SHP77 (cell line): ENCODE measurements at places on chromosomes 4 and X.

DNA sequence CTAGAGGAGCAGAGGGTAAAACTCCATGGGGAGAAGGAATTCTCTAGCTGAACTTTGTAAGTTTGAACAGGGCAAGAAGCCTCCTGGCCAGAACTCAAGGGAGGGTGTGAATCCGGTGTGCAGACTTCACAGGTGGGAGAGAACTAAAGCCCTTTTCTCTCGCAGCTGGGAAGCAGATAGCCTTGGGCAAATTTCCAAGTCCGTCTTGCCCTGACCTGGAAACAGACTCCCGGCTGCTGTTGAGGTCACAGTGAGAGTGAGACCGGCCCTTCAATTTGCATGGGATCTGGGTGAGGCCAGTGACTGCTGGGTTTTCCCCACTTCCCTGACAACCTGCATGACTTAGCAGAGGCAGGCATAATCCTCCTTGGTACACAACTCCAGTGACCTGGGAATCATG is 94.5 kb upstream of the ZNF827 start:
- DNase-seq: no peak

DNA sequence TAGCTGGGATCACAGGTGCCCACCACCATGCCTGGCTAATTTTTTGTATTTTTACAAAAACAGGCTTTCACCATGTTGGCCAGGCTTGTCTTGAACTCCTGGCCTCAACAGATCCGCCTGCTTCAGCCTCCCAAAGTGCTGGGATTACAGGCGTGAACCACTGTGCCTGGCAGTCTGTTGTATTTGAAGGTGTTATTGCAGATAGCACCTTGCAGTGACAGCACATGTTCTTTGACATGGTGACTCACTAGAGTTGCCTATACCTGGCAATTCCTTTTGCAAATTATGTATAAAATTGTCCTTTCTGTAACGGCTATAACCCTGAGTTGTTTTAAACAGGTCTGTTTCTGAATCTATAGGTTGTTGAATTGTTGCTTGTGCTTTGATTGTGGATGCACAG is 7.9 kb downstream of the OGT start:
- no peak for DNase-seq

- no peak for DNase-seq
These were observed 3.2 kb downstream of the CCDC160 start for GRCh38 chrX:134240209-134240608.

GRCh38 chrX:134671294-134671693 is 13.0 kb upstream of the PLAC1 start:
- DNase-seq: no peak

GRCh38 chr4:153787061-153787560 is 1.8 kb downstream of the SFRP2 start:
- no peak for DNase-seq

- peak; percentile 22 for DNase-seq
These were observed 421 bp downstream of the MECP2 start for GRCh38 chrX:154097003-154097588.

DNA sequence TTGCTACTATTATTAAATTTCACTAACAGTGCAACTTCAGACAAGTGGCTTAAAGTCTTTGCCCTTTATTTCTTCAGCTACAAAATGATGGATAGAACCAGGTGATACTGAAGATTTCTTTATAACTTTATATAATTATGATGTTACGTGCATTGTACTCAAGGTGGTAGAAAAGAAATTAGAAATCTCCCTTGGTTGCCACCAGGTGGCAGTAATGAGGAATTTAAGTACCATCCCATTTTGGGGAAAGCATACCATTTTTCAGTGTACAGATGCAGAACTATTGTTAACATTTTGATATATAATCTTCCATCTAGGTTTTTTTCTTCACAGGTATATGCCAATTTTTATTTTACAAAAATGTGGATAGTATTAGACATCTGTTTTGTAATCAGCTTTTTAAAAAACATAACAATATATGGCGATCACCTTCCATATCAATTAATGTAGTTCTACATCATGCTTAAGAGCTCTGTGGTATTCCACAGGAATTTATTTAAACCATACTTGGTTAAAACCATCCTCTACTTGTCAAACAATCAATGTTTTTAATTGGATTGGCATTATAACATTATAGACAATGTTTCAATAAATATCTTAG is 37.7 kb upstream of the RAB33B start:
- DNase-seq: no peak

DNA sequence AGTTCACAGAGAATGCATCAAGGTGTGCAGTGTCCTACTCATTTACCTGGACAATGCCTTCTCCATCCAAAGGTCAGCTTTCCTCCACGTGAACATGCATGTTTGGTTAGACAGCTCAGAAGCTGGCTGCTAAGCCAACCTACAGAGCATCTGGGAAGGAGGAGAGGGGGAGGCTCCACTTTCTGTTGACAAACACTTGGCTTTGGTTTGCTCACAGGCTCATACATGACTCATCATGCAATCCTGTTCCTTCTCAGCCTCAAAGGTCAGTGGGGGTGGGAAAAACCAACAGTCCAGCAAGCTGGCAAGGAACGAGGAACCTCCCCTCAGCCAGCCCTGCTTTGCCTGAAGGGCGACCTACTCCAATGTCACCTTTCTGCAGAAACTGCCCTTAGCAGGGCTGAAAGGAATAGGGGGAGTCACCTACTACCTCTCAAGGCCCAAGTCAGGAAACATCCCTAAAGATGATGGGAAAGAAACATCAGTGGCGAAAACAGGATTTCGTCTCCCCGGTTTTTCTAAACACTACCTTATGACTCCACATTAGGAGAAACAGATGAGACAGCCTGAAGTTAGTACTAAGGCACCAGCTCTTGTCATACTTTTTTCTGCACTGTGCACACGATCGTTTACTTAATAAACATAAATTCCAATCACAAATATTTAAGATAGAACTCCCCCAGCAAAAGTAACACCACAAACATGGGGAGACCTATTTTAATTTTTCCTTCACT is 37.9 kb downstream of the RELL1 start:
- peak; percentile 21 for DNase-seq

- DNase-seq: no peak
These were observed 12.1 kb upstream of the MAGEA11 start for GRCh38 chrX:149699761-149700160.

- no peak for DNase-seq
These were observed 23.2 kb downstream of the TNIP3 start for GRCh38 chr4:121140716-121141460.

- DNase-seq: no peak
These were observed 31.5 kb downstream of the GPR174 start for GRCh38 chrX:79176028-79176427.

- no peak for DNase-seq
These were observed at the start of gene SLC25A6 for GRCh38 chrX:1391707-1392375. SLC25A6 (minus strand) TSS chrX:1392113; CDS start chrX:1392009, 104 bp downstream.

DNA sequence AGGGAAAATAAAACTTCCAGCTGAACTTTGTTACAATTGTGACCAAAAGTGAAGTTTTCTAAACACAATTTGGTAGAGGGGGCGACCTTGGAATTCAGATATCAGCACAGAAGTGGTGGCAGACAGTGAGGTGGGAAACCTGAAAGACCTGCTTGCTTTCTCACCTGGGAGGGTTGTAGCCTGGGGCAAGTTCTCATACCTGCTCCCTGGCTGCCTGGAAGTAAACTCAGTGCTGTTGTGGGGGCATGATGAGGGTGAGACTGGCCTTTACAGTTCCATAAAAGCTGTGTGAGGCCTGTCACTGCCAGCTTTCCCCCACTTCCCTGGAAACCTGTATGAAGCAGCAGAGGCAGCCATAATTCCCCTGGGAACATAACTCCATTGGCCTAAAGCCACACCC is 1180.2 kb downstream of the FAM133A start:
- no peak for DNase-seq

GRCh38 chrX:15395789-15396188 is 11.6 kb upstream of the VEGFD start:
- DNase-seq: no peak

DNA sequence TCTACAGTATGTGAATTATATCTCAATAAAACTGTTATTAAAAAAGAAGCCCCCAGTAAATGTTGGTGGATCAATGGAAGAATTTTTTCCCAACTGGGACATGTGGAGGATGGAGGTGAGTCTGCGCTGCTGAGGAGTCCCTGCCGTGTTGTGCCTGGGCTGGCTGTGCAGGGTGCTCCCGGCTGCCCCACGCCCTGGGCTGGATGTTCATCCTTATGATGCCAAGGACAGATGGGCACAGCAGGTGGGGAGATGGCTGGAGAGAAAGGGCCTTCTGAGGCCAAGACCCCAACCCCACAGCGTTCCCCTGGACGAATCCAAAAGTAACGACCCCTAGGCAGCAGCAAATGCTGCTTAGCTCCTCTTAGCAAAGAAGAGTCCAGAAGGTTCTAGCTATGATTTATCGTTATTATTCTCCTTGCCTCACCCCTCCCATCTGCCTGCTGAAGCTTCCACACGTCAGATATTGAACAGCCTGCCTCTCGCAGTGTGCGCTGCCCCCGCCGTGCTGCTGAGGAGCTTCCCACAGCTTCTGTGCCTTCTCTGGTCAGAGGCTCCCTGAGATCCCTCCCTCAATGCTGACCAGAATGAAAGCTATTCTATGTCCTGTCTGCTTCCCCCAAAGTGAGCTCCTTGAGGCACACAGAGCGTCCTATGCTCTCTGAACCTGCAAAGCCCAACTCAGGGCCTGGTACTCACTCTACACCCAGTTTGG is 26.5 kb downstream of the HMX1 start:
- DNase-seq: no peak

DNA sequence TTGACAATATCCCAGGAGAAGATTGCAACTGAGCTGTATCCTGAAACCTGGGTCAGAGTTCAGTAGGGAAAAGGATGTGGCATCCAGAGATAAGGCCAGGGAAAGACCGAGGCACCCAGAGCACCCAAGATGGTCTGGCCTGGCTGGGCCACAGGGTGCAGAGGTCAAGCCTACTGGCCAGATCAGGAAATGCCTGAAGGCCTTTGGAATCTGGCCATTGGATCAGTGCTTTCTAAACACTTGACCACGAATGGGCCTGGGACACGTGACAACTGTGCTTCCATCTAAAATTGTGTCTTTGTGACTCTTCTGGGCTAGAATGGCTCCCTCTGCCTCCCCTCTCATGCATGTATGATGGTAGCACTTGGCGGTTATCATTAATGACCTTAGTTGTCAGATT is 316.9 kb downstream of the EVC2 start:
- DNase-seq: no peak

- no peak for DNase-seq
These were observed 135.0 kb downstream of the REELD1 start for GRCh38 chr4:146349306-146349705.

GRCh38 chrX:148601034-148601433 is 100.6 kb downstream of the AFF2 start:
- no peak for DNase-seq

GRCh38 chrX:134990801-134991481 is at the start of gene SMIM10:
SMIM10 (plus strand) TSS chrX:134990991; CDS start chrX:134991096, 105 bp downstream.
- DNase-seq: peak; percentile 5

DNA sequence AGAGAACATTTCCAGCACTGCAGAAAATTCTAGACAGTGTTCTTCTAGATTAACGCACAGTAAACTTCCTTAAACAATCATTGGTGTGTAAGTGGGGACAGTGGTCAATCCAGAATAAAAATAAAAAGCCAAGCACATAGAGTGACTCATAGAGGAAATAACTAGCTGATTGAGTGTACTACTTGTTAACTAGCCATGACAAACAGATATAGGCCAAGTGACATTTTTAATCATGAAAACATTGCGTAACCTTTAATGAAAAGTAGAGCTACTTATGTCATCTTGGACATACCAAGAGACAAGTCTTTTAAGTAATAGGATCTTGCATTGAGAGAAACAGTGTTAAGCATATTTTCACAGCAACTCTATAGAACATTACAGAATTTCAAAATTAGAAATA is 233.9 kb upstream of the MAB21L2 start:
- DNase-seq: no peak

DNA sequence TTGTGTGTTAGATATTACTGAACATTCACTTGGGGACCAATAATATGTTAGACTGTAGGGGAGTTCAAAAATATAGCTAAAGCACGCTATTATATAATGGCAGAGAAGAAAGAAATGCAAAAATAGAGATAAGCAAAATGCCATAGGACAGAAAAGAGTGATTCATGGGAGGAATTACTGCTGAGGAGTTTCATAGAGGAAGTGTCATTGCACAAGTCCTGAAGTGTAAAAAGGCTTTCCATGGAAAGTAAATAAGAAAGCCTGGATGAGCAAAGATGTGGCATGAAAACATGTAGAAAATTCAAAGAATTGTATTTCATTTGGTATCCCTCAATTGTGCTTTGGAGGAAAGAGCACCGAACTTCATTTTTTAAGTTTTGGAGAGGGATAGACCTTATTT is 14.5 kb downstream of the HMGB2 start:
- no peak for DNase-seq

DNA sequence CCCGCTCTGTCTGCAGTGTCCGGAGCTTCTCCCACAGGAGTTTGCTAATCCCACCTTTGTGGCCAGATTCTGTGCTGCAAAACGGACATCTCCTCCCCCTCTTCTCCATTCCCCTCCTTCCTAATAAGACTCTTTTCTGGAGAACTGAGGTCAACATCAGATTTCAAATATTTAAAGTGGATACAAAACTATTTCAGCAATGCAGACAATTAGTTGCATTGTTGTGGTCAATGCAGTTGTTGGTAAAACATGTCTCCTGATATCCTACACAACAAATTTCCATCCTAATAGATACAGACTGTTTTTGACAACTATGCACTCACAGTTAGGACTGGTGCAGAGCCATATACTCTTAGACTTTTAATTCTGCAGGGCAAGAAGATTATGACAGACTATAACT is 5.1 kb upstream of the MCUB start:
- DNase-seq: no peak

GRCh38 chr4:133316909-133317308 is 167.8 kb downstream of the PCDH10 start:
- DNase-seq: no peak

GRCh38 chrX:136779346-136779781 is 1.4 kb downstream of the ARHGEF6 start:
- no peak for DNase-seq

GRCh38 chr4:154574311-154574710 is 11.5 kb downstream of the FGB start:
- DNase-seq: no peak

- no peak for DNase-seq
These were observed 13.3 kb downstream of the KIAA0232 start for GRCh38 chr4:6795821-6796220.

DNA sequence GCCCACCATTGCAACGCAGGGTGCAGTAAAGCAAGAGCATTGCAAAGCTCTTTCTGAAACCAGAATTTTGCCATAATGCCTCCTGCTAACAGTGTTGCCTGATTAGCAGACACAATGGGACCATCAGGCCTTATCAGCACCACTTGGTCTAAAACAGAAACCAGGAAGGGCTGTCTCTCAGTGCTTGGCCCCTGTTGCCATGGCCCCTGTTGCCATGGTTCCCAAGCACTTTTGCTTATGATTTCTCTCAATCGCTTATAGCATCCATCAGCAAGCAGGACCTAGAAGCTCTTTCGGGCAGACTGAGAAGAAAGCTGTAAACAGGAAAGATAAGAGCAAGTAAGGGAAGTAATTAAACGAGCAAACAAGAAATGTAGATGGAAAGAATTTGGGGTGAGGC is 36.8 kb downstream of the RTL5 start:
- DNase-seq: no peak

- no peak for DNase-seq
These were observed 148.7 kb upstream of the PTCHD1 start for GRCh38 chrX:23185951-23186350.
